CD8-positive, alpha-beta memory T cell (primary cell): ENCODE measurements at places on chromosomes 12 and 14. TPM values are rescaled to one million over a fixed set of nuclear protein-coding genes. Genes with fewer than 3 reads are reported as not detected.

The ACOT6 gene
- not detected for total RNA-seq

The SALL2 gene
- total RNA-seq = 2.6 TPM

The INHBE gene
- 0.61 TPM for total RNA-seq

The ANO4 gene
- not detected for total RNA-seq
